ENCODE measurements at places on chromosomes 3 and 15.

- DNase-seq = no peak
Observed at GRCh38 chr3:120173056-120173675, 78.9 kb upstream of the GSK3B start.

DNA sequence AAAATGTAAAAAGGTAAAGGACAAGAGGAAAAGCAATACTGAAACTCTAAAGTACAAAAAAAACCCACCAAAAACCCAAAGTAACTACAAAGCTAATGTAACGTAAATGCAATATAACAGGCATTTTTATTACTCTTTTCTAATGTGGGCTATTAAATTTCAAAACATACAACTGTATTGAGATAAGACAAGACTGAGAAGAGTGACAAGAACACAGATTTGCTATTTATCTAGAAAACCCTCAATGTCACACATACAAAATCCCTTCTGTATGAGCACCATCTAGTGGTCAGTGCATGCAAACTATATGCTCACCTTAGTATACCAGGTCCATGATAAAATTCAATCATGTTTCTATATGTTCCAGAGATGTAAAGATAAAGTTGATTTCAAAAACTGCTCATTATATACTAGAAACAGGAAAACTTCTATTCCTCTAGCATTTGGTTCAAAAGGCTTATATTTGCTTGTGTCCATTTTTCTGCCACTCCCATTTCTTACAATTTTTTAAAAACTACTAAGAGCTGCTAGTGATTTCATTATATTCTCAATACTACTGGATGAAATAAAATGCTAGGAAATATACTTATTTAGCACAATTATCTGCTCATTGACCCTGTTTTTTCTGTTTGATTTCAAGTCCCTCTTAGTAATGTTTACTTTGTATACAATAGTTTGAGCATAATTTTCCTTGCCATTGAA, 111.4 kb downstream of the DLG1 start:
- DNase-seq = peak; percentile 88

DNA sequence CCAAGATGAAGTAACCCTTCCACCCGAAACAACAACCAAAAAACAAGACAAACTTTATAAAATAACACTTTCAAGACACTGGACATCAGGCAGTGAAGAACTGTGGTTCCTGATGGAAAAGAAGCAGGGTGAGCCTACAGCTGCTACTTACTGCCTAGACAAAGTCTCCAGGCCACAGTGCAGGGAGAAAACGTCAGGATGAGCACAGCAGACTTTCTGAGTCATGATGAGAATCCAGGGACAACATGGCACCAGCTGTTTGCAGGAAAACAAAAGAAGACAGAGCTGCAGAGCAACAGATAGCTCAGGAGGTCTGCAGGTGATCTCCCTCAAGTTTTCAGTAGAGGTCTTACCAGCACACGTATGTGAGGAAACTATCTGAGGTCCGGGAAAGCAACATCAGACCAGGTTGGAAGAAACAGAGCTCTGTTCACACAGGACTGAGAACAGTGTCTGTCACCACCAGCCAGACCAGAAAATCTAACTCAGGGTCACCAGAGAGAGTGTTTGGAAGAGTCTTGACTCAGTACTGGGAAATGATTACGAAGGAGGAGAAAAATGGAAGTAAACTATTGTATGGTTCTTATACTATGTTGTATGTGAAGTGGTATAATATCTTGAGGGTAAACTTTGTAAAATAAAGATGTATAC, 108.9 kb downstream of the ANO10 start:
- DNase-seq = no peak

- DNase-seq = peak; percentile 61
Observed at GRCh38 chr3:13550423-13550690, 1.4 kb downstream of the FBLN2 start.

GRCh38 chr15:34794590-34795206, 651 bp downstream of the ACTC1 start:
- DNase-seq = no peak

DNA sequence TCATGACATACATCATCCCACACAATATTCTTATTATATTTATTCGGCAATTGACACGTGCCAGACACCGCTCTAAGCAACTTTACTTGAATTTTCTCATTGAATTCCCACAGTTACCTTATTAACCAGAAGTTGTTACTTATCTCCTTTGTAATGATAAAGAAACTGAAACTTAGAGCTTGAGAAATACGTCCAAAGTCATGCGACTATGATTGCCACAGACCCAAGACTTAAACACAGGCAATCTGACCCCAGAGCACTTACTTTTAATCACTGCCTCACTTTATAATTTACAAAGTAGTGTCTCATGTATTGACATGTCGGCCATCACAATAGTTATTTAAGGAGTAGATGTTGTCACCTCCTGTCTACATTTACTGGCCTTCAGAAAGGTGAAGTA, 64.7 kb downstream of the ATP13A4 start:
- no peak for DNase-seq

DNA sequence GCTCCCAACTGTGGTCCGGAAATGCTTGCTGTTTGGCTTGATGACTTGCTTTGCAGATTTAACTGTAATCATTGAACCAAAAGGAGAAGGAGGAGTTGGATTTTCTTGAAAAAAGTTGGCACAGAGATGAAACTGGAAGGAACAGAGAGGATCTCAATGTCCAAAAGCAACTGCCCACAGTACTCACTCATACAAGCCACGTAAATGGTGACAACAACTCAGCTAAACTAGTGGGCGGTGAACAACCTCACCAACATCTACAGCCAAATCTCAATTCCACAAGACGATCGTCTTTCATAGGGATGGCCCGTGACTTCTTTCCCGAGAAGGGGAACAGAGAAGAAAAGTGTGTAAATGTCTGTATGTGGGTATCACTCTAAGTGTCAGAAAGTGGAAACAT, 48.1 kb downstream of the MYO5C start:
- no peak for DNase-seq

GRCh38 chr3:4053975-4054374, 249.2 kb upstream of the SETMAR start:
- DNase-seq = no peak

GRCh38 chr3:3744826-3745225, 54.4 kb upstream of the LRRN1 start:
- DNase-seq = no peak

GRCh38 chr15:60137711-60138396, 133.7 kb downstream of the FOXB1 start:
- DNase-seq = no peak

GRCh38 chr3:10552631-10552943, 47.2 kb upstream of the ATP2B2 start:
- DNase-seq = peak; percentile 19
